ENCODE measurements at places on chromosomes 6 and 20.

DNA sequence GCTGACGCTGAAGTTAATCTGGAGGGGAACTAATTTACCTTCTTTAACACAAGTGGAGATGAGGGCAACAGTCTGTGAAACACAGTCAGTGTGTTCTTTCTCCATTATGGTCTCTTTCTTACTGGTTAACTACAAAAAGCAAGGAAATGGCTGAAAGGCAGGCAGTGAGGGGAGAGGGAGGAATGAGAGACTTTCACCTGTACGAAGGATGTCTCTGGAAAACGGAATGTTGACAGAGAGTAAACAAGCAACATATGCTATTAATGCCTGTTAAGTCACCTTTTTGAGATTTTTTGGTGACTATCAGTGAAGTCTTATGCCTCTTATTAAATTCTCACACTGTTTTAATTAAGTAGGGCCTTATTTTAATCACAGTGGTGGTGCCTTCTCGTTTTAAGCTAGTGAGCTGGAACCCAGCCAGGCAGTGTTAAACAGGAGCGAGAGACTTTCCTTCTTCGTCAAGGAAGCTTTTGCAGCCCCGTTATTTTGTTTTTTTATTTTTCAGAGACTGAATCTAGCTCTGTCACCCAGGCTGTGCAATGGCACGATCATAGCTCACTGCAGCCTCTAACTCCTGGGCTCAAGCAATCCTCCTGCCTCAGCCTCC, 165.6 kb downstream of the ATXN1 start:
- no peak for DNase-seq

- DNase-seq: no peak
Observed at GRCh38 chr6:49052901-49053300, 410.2 kb downstream of the MMUT start.

- DNase-seq: no peak
Observed at GRCh38 chr20:11734431-11734830, 183.3 kb upstream of the BTBD3 start.

- no peak for DNase-seq
Observed at GRCh38 chr6:80940976-80941375, 811.5 kb downstream of the TENT5A start.

DNA sequence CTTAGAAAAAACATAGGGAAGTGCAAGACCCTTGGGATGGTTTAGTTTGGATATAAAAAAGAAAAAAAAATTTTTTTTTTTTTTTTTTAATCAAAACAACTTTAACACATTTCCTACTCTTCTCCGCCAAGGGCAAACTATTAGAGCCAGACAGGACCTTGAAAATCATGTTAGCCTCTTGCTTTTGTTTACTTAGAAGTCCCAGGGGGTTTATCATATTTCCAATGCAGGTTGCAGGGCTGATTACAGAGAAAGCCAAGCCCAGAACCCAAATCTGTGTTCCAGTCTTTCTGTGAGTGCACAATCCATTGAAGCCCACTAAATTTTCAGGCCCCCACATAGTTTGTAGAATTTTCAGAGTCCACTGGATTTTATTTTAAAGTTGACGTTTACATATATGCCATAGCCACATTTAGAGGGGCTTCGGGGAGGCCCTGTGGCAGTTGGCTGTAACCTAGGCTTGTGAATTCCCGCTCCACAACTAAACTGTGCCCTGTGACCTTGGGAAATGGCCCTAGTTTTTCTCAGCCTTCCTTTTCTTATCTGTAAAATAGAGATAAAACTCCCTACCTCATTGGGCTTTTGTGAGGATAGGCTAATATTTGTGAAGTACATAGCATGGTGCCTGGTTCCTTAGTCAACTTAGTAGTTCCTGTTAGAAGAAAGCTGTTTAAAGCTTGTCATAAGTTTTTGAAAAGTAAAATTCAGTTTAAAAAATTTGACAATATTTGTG, 55.7 kb downstream of the NCOA7 start:
- DNase-seq: no peak

- no peak for DNase-seq
Observed at GRCh38 chr6:10140136-10140535, 274.7 kb downstream of the TFAP2A start.

- no peak for DNase-seq
Observed at GRCh38 chr6:135811644-135812526, 39.6 kb upstream of the PDE7B start.

DNA sequence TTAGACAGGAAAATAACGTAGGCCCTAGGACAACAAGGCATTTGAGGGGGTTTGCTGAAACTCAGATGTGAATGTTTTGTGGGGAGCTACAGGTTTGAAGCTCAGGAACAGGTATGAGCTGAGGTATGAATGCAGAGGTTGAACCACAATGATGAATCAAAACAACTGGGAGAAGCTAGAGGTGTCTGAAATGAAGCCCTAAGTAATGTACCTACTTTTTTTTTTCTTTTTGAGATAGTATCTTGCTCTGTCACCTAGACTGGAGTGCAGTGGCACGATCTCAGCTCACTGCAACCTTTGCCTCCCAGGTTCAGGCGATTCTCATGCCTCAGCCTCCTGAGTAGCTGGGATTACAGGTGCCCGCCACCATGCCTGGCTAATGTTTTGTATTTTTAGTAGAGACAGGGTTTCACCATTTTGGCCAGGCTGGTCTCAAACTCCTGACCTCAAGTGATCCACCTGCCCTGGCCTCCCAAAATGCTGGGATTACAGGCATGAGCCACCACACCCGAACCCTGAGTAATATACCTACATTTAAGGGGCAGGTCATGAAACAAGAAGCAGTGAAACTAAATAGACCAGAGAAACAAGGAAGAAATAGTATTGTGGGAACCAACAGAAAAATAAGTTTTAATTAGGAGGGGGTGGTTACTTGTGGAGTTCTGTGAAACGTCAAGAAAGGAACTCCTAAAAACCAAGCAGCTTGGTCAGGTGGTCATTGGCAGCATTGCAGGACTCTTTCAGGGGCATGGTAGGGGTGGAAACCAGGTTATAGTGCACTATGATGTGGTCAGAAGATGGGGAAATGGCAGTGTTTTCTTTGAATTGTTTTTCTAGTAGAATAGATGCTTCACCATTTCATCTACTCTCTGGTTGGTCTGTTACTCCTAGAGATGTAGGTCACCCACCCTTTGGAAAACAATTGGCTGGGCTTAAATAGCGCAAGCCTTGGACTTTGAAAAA, 138.1 kb downstream of the CD164 start:
- no peak for DNase-seq

- no peak for DNase-seq
Observed at GRCh38 chr6:157462956-157463742, 82.2 kb downstream of the ZDHHC14 start.

GRCh38 chr6:138468320-138469015, 30.8 kb downstream of the NHSL1 start:
- no peak for DNase-seq

GRCh38 chr6:15593798-15594197, 69.0 kb downstream of the DTNBP1 start:
- DNase-seq: no peak

GRCh38 chr6:105587349-105588122, 184.7 kb upstream of the PREP start:
- DNase-seq: peak; percentile 66

- DNase-seq: peak; percentile 2
Observed at GRCh38 chr20:14288341-14289330, 48.8 kb downstream of the FLRT3 start.

DNA sequence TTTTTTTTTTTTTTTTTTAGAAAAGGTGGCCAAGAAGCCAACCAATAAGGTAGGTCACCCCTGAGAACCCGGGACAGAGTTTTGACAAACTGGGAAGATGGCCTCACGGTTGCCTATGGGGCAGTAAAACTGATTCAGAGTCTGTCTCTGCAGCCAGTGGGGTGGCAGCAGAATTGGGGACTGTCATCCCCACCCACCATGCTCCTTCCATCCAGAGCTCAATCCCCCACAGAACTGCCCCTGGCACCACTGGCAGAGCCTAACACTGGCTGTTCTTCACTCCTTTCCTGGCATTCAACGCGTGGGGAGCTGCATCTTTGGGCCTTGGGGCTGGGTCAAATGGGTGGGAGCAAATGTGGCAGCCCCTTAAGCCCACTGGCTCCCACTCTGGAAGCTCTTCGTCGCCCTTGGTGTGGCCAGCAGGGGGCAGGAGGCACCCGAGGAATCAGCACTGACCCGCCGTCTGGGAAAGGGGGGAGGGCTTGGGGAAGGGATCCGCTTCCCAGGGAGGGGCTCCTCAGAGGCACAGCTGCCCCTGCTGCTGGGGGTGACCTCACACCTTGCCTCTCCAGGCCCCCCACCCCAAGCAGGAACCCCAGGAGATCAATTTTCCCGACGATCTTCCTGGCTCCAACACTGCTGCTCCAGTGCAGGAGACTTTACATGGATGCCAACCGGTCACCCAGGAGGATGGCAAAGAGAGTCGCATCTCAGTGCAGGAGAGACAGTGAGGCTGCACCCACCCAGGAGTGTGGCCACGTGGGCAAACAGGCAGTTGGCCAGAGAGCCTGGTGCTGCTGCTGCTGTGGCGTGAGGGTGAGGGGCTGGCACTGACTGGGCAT, 10.4 kb downstream of the CD40 start:
- DNase-seq: no peak

- DNase-seq: no peak
Observed at GRCh38 chr6:150751296-150751695, 114.2 kb upstream of the MTHFD1L start.

- DNase-seq: no peak
Observed at GRCh38 chr6:89359561-89359960, 7.0 kb upstream of the UBE2J1 start.

DNA sequence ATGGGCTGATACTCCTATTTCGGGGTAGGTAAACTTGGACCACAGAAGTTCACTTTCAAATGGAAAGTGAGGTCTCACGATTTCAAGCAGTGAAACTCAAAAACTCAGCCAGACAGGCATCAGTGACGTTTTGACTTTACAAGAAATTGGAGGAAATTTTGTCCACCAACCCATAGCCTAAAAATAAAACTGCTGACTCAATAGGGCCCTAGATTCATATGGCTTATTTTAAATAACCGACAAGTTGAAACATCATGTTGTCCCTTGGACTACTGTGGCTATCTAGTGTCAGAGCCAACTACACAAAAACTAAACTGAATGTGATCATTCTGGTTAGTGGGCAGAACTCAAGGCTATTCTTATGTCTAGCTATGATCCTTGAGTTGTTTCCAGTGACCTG, 486.3 kb downstream of the GRIK2 start:
- no peak for DNase-seq

DNA sequence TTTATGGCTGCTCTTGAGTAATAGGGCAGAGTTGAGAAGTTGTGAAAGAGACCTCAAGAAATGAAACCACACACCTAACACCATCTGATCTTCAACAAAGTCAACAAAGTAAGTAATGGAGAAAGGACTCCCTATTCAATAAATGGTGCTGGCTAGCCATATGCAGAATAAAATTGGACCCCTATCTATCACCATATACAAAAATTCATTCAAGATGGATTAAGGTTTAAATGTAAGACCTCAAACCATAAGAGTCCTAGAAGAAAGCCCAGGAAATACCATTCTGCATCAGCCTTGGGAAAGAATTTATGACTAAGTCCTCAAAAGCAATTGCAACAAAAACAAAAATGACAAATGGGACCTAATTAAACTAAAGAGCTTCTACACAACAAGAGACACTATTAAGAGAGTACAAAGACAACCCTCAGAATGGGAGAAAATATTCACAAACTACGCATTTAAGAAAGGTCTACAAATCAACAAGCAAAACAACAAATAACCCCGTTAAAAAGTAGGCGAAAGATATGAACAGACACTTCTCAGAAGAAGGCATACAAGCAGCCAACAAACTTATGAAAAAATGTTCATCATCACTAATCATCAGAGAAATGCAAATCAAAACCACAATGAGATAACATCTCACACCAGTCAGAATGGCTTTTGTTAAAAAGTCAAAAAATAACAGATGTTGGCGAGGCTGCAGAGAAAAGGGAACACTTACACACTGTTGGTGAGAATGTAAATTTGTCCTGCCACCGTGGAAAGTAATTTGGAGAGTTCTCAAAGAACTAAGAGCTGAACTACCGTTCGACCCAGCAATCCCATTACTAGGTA, 4.0 kb downstream of the MAP3K5 start:
- DNase-seq: peak; percentile 2

GRCh38 chr6:31899882-31900722, 1.8 kb downstream of the ZBTB12 start:
- no peak for DNase-seq

DNA sequence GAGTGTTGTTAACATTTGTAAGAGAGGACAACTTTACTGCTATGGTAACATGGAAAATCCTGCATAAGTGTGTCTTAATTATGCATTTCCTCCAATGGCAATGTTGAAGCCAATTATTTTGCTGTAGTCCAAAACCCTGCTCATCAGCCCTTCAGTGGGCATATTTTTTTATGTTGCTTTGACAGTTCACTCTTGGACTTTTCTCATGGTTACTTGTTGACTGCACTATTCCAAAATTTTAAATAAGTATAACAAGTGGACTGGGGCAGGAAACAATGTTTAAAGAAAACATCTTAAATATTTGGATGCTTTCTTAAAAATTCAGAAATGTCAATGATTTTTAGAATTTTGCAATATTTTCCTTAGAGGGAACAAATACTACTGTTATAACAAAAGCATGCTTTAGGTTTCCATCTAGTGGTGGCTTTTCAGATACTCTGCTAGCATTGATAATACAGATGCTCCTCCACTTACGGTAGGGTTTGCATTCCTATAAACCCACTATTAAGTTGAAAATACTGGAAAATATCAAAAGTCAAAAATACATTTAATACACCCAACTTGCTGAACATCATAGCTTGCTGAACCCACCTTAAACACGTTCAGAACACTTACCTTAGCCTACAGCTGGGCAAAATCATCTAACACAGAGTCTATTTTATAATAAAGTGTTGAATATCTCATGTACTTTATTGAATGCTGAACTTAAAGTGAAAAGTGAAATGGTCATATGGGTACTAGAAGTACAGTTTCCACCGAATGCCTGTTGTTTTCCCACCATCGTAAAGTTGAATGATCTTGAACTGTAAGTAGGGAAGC, 86.4 kb downstream of the ADGRG6 start:
- DNase-seq: peak; percentile 63

DNA sequence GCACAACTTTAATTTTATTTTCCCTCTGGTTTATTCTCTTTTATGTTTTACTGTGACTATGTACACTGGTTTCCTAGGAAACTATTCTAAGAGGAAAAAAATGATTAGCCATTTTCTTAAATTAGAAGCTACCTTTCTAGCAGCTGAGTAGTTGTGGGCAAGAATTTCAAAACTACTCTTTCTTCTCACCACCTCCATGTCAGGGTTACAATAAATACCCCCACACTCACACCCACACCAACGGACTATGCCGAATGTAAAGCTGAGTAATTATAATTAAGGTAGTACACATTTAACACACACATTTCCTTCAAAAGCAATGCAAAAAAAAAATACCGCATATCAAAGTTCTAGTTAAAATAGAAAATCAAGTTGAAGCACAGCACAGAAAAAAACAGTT, 78.9 kb downstream of the ARHGAP18 start:
- DNase-seq: no peak

GRCh38 chr6:43778131-43778855, 8.3 kb downstream of the VEGFA start:
- no peak for DNase-seq

GRCh38 chr20:38179846-38180245, 14.8 kb upstream of the TGM2 start:
- no peak for DNase-seq
